ENCODE measurements at places on chromosomes 11 and 22.
A peak's percentile ranks its signal among the peaks of the same experiment; 100 is the strongest.

DNA sequence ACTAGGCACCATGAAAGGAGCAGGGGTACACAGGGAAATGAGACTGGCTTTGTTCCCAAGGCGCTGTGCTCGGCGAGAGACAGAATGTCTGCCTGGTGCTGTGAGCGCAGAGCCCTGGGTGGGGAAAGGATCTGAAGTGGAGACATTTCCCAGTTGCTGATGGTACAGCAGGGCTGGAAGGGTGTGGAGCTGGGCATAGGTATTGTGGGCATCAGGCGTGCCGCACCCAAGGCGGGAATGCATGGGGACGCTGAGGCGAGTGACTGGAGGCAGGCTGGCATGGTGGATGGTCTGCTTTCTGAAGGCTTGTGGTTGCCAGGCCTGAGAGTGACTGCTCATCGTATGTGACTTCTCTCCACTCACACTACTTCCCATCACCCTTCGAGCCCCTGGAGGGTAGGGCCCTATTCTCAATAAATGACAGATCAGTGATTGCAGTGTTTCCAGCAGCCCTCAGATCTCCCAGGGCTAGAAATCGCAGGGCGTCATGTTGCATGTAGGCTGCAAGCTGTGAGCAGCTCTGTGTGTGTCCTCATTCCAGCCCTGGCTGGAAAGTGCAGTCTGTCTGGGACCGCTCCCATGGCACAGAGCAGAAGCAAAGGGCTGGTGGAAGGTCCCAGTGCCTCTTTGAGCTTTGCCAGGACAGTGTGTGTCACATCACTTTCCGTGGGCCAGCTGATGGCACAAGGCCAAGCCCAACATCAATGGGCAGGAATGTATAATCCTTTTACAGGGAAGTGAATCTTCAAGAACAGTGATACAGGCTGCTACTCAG lies 67.7 kb downstream of the TBC1D22A start:
- H3K4me1 ChIP-seq = peaks cover 32% of the 10 kb centered on the region
- no peak for DNase-seq
- peaks cover 5% of the 10 kb centered on the region for H3K27me3 ChIP-seq
- no peak overlapping the region for H3K4me3 ChIP-seq
- H3K27ac ChIP-seq = no peak overlapping the region
- H3K36me3 ChIP-seq = peaks cover 5% of the 10 kb centered on the region

GRCh38 chr22:43449831-43450225 lies 38.0 kb downstream of the MPPED1 start:
- DNase-seq = no peak
- H3K4me1 ChIP-seq = peaks cover 8% of the 10 kb centered on the region
- H3K27ac ChIP-seq = no peak overlapping the region

DNA sequence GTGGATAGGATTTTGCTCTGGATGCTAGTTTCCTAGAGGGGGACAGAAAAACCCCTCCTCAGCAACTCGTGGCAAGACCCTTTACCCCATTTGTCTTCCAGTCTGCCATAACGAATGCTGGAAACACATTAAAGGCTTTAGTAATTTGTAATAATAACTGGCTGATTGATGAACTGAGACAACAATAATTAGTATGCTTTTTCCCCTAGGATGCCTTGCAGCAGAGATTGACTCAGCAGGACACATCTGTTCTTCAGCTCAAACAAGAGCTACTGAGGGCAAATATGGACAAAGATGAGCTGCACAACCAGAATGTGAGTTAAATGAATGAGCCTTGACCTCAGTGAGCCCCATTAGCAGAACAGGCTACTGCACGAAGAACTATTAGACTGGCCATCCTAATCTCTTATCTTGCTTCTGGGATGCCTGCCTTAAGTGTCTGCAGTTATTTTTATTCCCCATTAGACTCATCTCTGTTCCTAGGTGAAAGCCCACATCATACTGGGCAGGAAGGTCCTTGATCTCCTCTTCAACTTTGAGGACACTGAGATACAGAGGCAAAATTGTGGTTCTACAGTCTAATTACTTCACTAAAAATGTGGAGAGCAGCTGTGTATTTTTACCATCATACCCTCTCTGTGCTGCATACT lies 32.9 kb upstream of the DLAT start:
- peaks cover 2% of the 10 kb centered on the region for H3K27me3 ChIP-seq
- H3K36me3 ChIP-seq = no peaks in the 10 kb centered on the region
- no peak for DNase-seq
- H3K4me1 ChIP-seq = no peaks in the 10 kb centered on the region

- no peaks in the 10 kb centered on the region for H3K36me3 ChIP-seq
- H3K27me3 ChIP-seq = no peaks in the 10 kb centered on the region
- H3K27ac ChIP-seq = no peak overlapping the region
- no peak for DNase-seq
- H3K4me1 ChIP-seq = no peaks in the 10 kb centered on the region
These were observed 983.9 kb upstream of the CNTN5 start for GRCh38 chr11:98036810-98037209.

DNA sequence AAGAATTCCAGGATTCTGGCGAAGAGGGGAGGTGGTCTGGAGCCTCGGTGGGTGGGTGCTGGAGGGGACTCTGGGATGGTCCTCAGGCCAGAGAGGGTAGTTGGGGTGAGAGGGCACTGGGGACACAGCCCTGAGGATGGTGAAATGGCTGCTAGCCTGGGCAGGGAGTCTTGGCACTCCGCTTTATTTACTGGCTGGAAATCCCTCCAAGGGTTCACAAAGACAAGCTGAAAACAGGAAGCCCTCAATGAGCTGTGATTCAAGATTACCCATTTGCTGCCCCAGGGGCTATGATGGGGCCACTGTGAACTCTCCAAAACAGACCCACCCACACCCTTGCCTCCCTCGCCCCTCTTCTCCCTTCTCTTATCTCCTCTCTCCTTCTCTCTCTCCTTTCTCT lies 71.9 kb downstream of the FBXO7 start:
- H3K4me1 ChIP-seq = peaks cover 16% of the 10 kb centered on the region
- H3K4me3 ChIP-seq = no peak overlapping the region
- no peak for DNase-seq
- no peak overlapping the region for H3K27ac ChIP-seq
- peaks cover 4% of the 10 kb centered on the region for H3K36me3 ChIP-seq

DNA sequence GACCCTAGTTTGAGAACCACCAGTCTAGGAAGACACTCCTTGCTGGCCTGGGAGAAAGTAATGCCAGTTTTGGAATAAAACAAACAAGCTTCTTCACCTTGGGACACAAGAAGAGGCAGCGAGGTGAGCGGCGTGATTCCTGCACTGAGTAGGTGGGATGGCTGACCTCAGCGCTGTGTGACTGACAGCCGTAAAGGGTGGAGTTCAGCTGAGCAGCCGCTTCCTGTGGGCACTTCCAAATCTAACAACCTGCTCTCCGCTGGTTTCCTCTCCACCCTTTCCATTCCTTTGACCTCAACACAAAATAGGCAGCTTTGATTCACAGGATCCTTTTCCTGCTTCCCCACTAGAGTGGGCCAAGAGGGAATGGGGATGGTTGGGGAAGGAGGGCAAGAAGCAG lies 45.8 kb downstream of the PC start:
- H3K36me3 ChIP-seq = no peaks in the 10 kb centered on the region
- DNase-seq = no peak
- H3K27me3 ChIP-seq = no peaks in the 10 kb centered on the region
- H3K4me1 ChIP-seq = peaks cover 12% of the 10 kb centered on the region
- no peak overlapping the region for H3K4me3 ChIP-seq

- no peaks in the 10 kb centered on the region for H3K36me3 ChIP-seq
- H3K4me3 ChIP-seq = no peak overlapping the region
- no peak for DNase-seq
- H3K27ac ChIP-seq = no peak overlapping the region
- peaks cover 11% of the 10 kb centered on the region for H3K27me3 ChIP-seq
These were observed 29.0 kb upstream of the KCNQ1OT1 start for GRCh38 chr11:2728663-2729332.

- H3K27me3 ChIP-seq = peaks cover 2% of the 10 kb centered on the region
- H3K4me3 ChIP-seq = no peak overlapping the region
- no peak for DNase-seq
- peaks cover 4% of the 10 kb centered on the region for H3K36me3 ChIP-seq
- no peak overlapping the region for H3K27ac ChIP-seq
These were observed 35.0 kb upstream of the CCND1 start for GRCh38 chr11:69605737-69606526.

- DNase-seq = no peak
- H3K36me3 ChIP-seq = no peaks in the 10 kb centered on the region
- peaks cover 1% of the 10 kb centered on the region for H3K27me3 ChIP-seq
- no peaks in the 10 kb centered on the region for H3K4me1 ChIP-seq
- no peak overlapping the region for H3K4me3 ChIP-seq
- no peak overlapping the region for H3K27ac ChIP-seq
These were observed 10.1 kb downstream of the TECTA start for GRCh38 chr11:121110871-121111724.

DNA sequence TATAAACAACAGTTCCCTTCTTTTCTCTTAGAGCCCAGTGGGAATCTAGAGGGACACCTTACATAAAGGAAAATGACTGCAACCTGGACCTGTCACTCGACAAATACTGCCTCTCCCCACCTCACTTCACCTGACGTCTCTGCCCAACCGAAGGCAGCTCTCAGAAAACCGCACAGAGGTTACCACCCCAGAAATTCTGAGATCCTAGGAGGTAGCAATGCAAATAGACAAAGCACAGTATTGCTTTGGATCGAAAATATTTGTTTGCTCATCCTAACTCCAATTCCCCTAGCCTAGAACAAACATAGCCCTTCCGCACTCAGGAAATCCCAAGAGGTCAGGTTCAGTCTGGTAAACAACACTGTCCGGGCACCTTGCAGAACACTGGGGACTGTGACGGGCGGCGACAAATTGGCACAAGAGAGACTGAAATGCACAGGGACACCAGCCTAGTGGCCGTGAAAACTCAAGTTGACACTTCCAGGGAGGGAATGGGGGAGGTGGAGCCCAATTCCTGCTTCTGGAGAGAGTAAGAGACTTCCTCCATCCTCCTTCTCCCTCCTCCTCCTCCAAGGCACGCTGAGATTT lies 420 bp upstream of the TRIM44 start:
- H3K27me3 ChIP-seq = peaks cover 2% of the 10 kb centered on the region
- no peak for DNase-seq
- H3K36me3 ChIP-seq = peaks cover 22% of the 10 kb centered on the region
- peak overlapping the region; percentile 90 for H3K27ac ChIP-seq
- H3K4me1 ChIP-seq = peaks cover 11% of the 10 kb centered on the region

DNA sequence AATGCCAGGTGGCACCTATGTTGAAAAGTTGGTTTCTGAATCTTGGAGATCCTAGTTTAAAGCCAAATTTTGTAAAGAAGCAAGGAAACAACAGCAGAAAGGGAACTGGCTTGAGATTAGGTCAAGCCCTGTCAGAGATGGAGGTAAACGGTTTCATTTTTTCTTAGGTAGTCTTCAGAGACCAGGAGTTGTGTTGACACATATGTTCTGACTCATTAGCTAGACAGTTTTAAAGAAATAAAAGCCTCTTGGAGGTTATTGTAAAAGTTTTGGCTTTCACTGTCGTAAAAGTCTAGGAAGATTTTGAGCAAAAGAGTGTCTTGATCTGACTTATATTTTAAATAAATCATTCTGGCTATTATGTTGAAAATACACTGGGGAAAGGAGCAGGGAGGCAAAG lies 151.5 kb upstream of the CTSC start:
- H3K4me1 ChIP-seq = peaks cover 3% of the 10 kb centered on the region
- H3K27me3 ChIP-seq = no peaks in the 10 kb centered on the region
- no peak overlapping the region for H3K27ac ChIP-seq
- no peak for DNase-seq
- H3K36me3 ChIP-seq = no peaks in the 10 kb centered on the region

DNA sequence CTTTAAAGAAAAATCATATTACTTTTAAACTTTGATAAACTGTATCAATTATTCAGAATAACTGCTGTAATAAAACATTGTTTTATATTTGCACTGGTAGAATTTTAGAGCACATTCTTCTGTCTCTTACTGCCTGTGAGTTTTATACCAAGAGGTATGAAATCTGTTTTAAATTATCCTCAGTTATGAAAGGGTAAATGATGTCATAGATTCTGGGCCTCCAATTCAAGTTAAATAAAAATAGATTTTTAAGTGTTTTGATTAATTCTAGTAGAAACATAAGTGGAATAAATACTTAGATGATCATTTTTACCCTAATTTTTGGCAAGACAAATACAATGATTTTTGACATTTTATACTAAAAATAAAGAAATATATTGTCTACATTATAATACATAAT lies 93.0 kb downstream of the GUCY1A2 start:
- no peaks in the 10 kb centered on the region for H3K4me1 ChIP-seq
- no peak for DNase-seq
- H3K36me3 ChIP-seq = no peaks in the 10 kb centered on the region
- no peak overlapping the region for H3K27ac ChIP-seq
- no peaks in the 10 kb centered on the region for H3K27me3 ChIP-seq
- no peak overlapping the region for H3K4me3 ChIP-seq

- no peak overlapping the region for H3K27ac ChIP-seq
- H3K4me3 ChIP-seq = no peak overlapping the region
- no peak for DNase-seq
- peaks cover 27% of the 10 kb centered on the region for H3K36me3 ChIP-seq
- H3K4me1 ChIP-seq = peaks cover 32% of the 10 kb centered on the region
These were observed 1.3 kb downstream of the FAM180B start for GRCh38 chr11:47587723-47588326.

DNA sequence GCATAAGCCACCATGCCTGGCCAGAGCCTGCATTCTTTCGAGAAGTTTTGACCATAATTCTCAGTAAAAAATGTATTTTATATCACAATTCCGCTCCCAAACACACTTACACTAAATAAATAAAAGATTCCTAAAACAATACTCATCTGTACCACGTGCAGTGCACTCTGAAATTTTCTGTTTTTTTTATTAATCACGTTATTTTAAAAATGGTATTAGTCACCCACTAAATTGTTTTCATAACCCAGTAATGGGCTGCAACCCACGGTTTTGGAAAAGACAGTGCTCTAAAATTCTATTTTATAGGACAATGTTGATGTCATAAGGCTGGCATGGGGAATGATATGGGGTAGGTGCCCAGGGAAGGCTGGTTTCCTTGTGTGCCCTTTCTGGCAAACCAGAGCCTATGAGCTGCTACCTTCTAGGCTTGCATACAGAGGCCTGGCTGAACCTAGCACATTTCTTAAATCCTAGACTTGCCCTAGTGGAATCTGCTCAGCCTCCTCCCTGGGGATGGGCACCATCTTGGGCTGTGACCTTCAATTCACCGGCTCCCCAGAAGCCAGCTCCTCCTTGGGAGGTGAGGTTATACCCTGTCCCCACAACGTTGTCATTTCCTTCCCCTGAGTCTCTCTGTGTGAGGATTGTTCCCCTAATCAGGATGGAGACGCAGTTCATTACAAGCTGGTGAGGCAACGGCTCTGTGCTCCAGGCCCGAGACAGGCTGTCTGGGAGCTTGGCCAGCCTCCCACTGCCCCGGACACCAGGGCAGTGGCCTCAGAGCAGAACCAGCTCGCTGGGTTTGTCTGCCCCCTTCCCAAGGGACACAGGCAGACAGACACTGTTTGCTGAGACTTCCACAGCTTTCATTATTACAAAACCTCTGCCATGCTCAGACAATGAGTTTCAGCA lies 116.5 kb upstream of the NAV2 start:
- no peak for DNase-seq
- H3K4me1 ChIP-seq = no peaks in the 10 kb centered on the region
- H3K27me3 ChIP-seq = no peaks in the 10 kb centered on the region
- no peaks in the 10 kb centered on the region for H3K36me3 ChIP-seq
- H3K4me3 ChIP-seq = no peak overlapping the region
- no peak overlapping the region for H3K27ac ChIP-seq

GRCh38 chr22:37356922-37357321 lies 70.4 kb downstream of the ELFN2 start:
- H3K27ac ChIP-seq = no peak overlapping the region
- H3K27me3 ChIP-seq = peaks cover 6% of the 10 kb centered on the region
- no peak for DNase-seq
